ENCODE measurements at places on chromosomes 5 and 9.

GRCh38 chr9:18891946-18892670, 140.9 kb downstream of the SAXO1 start:
- DNase-seq, result no peak

GRCh38 chr9:90645721-90646120, 3.1 kb upstream of the DIRAS2 start:
- DNase-seq, result no peak

DNA sequence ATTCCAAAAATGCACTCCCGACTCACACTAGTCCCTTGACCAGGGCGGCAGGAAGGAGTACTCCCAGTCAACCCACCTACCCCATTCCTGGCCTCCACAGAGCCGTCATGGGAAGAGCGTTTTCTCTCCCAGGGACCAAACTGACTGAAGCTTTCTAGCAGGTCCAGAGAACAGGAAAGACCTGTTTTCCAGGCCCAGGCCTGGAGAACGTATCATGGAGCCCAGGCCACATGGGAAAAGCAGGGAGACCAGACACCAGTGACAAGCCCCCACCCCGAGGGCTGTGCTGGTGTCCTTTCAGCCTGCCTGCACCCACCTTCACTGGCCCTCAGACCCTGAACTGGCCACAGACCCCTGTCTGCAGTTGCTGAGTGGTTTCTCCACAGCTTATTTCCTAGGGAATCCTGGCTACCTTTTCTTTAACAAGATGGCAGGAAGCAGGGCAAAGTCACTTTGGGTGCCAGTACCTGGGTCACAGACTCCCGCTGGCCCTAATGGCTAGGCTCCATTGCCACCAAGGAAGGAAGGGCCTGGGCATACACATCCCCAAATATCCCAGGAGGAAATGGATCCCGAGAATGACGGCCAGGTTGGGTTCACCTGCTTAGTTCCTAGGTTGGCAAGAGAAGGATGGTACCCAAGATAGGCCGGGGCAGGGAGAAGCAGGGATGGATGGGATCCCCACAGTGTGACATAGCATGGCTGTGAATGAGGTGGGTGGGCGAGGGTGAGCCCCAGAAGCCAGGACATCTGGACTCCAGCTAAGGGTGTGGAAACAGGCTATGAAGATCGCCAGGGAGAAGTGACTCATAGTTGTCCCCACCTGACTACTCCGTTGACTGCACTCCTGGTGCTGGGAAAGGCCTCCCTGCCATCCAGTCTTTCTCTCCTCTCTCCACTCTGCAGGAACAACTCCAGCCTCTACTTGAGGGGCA, 12.2 kb downstream of the CCNI2 start:
- no peak for DNase-seq

DNA sequence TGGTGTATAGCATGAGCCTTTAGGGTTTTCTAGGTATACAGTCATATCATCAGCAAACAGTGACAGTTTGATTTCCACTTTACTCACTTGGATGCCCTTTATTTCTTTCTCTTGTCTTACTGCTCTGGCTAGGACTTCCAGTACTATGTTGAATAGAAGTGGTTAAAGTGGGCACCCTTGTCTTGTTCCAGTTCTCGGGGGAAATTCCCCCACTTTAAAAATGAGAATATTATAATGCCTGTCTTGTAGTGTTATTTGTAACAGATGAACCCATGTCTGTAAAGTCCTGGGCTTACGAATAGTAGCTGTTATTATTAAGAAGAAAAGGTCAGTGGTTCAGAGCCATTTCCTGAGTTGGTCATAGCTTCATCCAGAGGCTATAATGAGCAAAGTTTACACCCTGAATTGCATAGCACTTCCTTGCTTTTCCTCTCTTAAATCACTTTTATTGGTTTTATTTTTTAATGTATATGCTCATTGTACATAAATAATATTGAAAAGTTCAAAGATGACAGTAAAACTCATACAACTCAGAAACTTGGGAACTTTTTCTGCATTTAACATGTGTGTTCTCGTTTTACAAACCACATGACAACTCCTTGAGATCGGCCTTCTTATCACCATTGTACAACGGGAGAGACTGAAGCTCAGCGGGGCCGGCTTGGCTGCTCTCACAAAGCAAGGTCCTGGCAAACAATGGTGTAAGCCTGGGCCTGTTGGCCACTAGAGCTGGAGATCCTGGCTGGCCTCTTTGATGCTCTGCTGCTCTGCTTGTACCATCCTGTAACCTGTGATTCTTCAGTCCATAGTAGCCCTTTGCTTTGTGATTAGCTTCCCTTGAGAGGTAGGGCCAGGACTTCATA, 85.2 kb downstream of the CYFIP2 start:
- no peak for DNase-seq

- DNase-seq, result no peak
These were observed 53.8 kb upstream of the PAPPA start for GRCh38 chr9:116099821-116100220.

DNA sequence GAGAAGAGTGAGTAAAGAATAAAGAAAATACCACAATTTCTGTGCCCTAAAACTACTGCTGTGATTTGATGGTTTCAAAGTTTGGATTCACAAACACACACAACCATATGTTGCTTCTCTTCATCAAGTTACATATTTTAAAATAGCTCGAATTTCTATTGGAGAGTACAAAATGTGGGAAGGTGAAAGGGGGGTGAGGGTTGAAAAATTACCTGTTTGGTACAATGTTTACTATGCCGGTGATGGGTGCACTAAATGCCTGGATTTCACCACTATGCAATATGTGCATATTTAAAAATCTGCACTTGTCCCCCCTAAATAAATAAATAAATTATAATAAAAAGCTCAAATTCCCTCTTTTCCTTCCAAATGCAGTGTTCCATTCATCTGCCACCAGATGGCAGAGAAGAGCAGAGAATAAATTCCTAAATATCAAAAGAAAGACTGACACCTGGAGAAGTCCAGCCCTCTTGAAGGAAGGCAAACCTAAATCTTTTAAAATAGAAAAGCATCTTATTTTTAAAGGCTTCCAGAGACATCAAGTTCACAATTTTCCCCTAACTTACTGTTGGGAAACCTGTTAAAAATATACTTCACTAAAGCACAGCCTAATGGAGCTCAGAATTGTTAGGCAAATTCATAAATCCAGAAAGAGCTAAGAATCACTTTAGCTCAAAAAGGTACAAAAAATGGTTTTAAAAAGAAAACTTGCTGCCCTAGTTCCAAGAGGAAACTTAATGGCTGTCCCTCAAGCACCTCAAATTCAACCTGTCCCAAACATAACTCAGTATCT, 24.8 kb upstream of the HNRNPA0 start:
- no peak for DNase-seq

DNA sequence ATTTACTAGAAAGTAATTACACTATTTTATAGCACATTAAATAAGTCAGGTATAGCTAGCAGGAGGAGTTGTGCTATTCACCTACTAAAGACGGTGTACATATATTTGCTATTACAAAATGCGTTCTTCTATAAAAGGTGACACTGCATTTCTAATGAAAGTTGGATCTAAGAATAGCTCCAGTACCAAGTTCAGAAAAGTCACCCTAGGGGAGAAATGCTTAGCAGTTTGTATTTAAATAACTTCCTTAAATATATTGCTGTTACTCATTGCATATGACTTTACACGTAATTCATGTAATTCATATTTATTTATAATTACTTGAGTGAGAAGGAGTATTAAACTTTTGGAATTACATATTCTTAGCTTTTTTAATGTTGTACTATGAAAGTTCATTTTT, 7.0 kb upstream of the SUB1 start:
- DNase-seq, result no peak

DNA sequence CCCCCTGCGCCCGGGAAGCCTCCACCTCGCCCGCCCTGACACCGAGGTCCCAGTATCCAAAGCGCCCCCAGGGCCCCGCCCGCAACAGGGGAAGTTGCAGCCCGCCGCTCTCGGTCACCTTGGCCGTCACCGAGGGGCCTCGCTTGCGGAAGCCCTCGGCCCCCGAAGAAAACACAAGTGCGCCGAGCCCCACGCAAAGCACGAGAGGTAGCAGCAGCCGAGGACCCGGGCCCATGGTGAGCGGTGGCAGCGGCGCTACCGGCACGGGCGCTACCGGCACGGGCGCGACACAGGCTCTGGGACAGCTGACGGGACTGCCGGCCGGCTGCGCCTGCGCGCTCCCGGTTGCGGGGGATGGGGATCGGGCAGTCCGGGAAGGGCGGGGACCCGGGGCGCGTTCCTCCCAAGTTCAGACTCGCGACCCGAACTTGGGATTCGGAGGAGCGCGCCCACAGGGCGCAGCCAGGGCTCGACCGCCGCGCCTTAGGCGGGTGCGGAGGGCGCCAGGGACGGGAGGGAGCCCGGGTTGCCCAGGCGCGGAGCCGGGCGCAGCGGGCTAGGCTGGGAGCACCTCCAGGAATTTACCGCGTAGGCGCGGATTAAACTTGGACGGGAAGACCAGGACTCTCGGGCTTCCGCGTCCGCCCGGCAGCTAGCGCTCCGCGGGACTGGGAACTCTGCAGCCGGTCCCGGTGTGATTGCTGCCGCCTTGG, at the start of gene PPIC:
PPIC (minus strand) TSS at position 335 of the 713 bp plus-strand sequence; CDS start at position 235, 100 bp downstream.
- DNase-seq, result peak; percentile 35

- no peak for DNase-seq
These were observed 106.7 kb downstream of the ADAMTS2 start for GRCh38 chr5:179238628-179238970.

DNA sequence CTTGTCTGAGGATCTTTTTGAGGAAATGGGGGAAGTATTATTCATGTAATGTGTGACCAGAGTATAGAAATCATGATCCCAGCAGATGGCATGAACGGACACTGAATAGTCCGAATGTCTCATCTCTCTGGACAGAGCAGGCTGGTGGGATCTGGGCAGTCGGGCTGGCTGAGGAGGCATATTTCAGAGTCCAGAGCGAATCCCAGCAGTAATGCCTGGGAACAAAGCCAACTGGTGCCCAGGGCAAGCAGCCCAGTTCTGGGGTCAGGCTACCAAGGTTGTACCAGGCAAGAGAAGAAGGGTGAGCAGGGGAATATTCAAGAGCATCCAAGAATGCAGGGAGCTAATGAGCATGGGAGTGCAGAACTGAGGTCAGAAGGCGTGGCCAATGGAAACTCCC, 306.4 kb downstream of the ZSWIM6 start:
- peak; percentile 65 for DNase-seq

DNA sequence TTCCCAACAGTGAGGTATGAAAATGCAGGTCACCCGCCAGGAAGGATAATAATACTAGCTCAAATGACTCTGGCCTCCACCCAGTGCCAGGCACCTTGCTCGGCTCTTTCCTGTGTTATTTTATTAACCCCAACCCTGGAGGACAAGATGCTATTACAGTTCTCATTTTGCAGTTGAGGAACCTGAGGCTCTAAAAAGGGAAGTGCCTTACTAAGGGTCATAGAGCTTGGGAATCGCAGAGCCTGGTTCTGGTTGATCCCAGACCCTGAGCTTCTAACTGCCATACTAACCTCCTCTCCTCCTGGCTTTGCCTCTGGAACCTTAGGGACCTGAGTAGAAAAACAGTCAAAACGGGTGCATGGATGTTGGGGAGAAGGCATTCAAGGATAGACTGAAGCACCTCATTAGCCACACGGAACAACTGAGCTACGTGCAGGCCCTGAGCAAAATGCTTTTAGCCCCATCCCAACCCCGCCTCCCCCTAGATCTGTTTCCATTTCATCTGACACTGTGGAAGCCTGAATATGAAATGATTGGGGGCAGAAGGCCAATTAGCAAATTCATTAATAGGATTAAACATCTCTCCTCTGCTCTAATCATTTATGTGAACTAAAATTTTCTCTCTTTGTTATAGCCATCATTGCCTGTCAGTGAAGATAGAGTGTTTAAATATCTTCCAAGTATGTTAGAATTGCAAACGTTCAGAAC, 7.9 kb downstream of the KCNIP1 start:
- DNase-seq, result no peak

GRCh38 chr9:98532574-98532973, 176.2 kb downstream of the GABBR2 start:
- no peak for DNase-seq

GRCh38 chr5:143101725-143102386, 301.6 kb downstream of the NR3C1 start:
- no peak for DNase-seq

- no peak for DNase-seq
These were observed 49.5 kb upstream of the CD180 start for GRCh38 chr5:67246108-67246507.

GRCh38 chr9:2913026-2913425, 69.1 kb upstream of the PUM3 start:
- no peak for DNase-seq

- DNase-seq, result no peak
These were observed 62.8 kb downstream of the INSYN2B start for GRCh38 chr5:169917500-169917899.

DNA sequence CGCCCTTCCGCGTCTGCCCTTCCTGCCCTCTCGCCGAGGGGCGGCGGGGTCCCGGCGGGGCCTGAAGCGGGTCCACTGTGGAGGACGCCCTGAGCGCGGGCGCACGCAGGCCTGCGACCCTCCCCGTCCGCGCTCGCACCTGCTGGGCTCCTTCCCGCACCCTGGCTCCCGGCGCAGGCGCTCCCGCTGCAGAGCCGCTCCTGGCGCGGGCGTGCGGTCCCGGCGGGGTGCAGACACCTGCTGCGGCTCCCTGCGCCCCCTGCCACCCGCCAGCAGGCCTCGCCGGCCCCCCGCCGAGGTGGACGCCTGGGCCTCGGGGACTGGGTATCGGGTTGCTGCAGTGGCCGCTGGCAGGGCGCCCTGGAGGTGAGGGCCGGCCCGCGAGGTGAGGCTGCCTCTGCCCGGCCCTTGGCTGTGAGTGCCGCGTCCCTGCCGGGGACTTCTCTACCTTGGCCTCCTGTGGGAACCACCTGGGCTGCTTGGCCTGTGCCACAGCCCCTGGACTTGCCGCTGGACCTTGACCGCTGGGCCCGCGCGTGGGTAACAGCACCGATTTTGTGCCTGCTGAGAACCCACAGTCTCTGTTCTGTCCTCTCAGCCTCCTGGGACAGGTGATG, 627 bp downstream of the ARRDC1 start:
- no peak for DNase-seq

GRCh38 chr5:44821164-44821563, 12.4 kb downstream of the MRPS30 start:
- no peak for DNase-seq

- DNase-seq, result no peak
These were observed 137.2 kb downstream of the ARRDC3 start for GRCh38 chr5:91245871-91246270.

DNA sequence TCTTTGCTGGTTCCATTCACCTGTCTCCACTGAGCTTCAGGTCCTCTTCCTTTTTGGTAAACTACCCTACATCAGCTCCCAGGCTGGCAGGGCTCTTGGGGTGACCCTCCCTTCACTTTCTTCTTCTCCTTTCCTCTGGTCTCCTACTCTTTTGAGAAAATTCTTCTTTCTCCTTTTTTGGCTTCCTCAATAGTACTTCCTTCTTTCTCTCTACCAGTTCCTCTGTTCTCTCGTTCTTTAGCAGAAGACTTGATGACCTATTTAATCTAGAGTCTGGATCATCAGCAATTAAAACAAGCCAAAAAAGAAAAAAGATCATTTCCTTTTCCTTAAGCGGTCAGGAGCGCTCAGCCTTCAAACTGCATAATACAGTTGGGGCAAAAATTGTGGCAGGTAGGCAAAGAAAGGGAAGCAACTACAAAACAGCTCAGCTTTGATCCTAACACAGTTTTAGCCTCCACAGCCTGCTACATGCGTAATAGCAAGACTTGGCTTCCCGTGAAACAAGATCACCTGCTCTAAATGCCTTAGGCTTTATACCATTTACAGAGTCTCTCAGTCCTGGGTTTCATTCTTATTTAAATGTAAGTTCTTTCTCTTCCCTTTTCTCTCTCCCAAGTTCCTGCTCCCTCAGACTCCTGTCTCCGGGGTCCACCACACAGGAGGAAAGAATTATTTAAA, 14.0 kb upstream of the GSN start:
- DNase-seq, result no peak

Measured in amygdala (tissue), 56 donors.